ENCODE measurements at places on chromosomes 6 and 20.

DNA sequence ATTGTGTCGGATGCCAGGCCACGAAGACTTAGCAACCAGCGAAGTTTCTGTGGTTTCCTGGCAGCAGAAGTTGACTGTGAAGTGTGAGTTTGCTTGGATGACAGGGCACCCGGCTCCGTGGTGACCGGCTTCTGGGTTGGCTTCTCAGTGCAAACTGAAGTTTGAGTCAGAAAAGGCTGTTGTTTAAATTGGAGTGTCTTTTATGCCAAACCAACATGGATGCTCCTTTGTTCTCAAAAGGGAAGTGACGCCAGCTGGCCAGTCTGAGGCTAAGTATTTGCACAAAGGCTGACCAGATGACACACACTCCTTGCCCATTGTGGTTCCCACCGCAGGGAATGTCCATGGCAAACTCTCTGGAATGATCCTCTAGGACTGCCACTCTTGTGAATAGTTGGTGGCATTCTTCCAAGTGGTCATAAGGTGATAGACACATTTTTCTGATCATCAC lies 164.8 kb upstream of the QKI start:
- DNase-seq = no peak

GRCh38 chr6:111980971-111981840 lies 72.7 kb upstream of the CCN6 start:
- DNase-seq = no peak

- no peak for DNase-seq
These were observed 218.0 kb upstream of the PREP start for GRCh38 chr6:105620878-105621277.

DNA sequence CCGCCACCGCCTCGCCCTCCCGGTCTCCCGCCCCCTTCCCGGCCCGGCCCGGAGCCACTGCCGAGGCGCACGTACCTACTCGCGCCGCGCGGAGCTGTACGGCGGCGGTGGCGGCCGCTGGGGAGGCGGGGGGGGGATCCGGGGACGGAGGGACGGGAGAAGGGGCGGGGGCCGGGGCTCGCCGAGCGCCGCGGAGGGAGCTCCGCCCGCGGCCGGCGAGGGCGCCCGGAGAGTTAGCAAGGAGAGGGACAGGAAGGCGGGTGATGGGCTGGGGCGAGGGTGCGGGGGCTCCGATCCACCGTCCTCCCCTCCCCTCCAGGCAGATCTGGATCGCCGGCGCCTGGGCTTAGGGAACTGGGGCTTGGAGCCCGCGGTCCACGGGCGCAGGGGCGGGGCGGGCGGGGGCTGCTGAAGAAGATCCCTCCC lies 548 bp upstream of the TMEM74B start:
- peak; percentile 50 for DNase-seq

DNA sequence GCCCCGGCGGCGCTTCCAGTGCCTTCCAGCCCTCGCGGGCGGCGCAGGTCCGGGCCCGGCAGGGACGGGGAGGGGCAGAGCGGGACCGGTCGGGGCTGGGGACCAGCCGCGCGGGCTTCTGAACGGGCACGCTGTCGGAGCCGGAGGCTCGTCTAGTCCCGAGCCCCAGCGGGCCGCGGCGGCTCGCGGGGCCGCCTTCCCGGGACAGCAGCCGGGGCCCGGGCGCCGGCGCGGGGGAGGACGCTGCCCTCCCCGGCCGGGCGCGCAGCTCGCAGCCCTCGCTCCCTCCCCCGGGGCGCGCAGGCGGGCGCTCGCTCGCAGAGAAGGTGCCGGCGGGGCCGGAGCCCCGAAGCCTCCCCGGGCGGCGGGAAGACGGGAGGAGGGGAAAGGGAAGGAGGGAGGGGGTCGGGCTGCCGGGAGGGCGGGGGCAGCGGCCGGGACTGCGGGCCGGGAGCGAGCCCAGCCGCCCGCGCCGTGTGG lies 696 bp upstream of the SIRPA start:
- peak; percentile 57 for DNase-seq

DNA sequence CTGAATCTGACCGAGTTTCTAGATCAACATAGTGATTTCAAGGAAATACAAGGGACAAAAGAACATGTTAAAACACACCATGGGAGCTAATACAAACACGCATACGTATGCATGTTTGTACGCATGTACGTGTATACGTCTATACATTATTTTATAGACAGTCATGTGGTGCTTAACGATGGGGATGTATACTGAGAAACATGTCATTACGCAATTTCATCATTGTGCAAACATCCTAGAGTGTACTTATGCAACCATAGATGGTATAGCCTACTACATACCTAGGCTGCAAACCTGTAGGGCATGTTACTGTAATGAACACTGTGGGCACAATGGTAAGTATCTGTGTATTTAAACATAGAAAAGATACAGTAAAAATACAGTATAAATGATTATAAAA lies 25.0 kb upstream of the NELFCD start:
- no peak for DNase-seq

- DNase-seq = no peak
These were observed 47.0 kb downstream of the MAP3K5 start for GRCh38 chr6:136745300-136745699.
